ENCODE measurements at places on chromosomes 5 and 9.
A peak's percentile ranks its signal among the peaks of the same experiment; 100 is the strongest.

DNA sequence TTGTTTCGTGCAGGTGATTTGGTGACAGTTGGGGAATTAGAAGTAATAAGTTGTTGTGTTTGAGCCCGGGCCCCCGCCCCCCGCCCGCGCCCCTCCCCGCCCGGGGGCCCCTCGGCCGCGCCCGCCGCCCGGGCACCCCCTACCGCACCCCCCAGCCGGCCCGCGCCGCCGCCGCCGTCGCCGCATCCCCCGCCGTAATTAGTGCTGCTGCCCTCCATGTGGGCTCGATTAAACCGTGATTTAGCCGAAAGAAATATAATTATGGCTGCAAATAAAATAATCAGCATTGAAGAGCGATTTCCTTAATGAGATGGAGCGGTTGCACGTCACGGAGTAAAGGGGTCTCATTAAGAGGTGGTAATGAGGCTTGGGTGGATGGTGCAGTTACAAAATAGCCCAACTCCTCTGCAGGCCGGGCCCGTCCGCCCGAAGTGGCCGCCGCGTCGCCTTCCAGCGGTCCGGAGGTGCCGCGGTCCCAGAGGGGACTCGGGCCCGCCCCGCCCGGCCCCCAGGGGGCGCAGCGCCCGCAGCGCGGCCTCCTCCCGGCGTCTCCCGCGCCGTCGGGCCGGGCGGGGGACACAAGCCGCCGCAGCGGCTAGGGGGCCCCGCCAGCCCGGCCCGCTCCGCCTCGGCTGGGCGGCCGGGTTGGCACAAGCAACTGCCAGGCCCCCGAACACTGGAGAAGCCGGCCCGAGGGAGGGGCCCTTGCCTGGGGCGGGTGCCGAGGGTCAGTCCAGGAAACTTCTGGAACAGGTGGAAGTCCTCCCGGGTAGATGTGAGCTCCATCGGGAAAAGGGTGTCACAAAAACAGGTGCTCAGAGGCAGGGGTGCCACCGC is 6.9 kb upstream of the OTP start:
- peak; percentile 25 for DNase-seq

DNA sequence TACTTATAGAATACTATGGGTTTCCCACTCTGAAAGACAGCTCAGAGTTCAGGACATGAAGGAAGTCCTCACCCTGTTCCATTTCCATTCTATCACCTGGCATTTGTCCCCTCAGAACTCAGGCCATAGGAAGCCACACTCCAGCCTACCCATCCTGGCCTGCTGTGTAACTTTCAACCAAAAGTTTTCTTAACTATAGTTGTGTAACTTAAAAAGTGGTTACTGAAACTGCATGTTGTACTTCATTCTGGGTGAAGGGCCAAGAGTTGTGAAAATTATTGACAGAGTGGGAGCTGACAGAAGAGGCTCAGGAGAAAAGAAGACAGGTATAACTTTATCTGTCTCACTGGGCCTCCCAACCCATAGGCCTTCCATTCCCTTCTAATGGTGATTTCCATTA is 212.5 kb downstream of the RAB3C start:
- DNase-seq = no peak

DNA sequence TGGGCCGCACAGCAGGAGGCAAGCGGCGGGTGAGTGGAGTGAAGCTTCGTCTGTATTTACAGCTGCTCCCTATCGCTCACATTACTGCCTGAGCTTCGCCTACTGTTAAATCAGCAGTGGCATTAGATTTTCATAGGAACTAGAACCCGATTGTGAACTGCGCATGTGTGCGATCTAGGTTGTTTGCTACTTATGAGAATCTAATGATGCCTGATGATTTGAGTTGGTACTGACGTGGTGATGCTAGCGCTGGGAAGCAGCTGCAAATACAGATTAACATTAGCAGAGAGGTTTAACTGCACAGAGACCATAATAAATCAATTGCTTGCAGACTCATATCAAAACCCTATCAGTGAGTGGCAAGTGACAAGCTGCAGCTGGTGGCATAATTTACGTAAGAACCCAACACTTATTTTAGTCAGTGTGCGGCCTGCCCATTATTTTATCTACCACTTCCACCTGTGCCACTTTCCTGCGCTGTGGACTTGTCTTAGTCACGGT is 133.4 kb upstream of the CDH9 start:
- no peak for DNase-seq

DNA sequence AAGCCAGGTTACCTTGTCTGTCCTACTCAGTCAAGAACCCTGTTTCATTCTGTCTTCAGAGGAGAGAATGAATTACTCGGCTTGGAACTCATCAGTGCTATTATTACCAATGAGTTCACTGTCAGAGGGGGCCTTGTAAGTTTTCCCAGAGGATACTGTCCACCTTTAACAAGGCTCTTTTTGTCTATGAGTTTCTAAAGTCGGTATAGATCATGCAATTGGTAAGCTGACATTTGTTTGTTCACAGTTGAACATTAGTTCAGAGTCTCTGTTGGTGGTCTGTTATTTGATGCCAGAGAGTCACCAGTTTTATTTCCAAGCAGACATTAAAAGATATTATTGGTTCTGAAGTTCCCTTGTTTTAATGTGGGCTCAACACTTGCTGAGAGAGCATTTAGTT is 58.1 kb upstream of the DHFR start:
- DNase-seq = no peak

DNA sequence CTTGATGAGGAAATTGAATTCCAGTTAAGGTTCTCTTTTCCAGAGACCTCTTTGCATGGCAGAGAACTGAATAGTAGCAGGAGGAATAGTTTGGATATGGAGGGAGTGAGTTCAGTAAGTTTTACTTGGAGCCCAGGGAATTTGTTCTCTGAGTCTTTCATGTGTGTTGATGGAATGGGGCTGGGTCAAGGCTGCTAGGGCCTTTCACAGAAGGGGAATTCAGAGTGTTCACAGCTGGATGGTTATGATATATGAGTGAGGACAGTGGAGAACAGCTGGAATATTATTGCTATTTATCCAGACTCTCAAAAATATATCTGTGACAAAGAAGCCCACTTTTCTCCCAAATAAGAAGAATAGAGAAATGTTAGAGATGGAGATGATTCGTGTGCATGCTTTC is 372.8 kb downstream of the PLK2 start:
- DNase-seq = no peak

GRCh38 chr5:52801329-52801728 is 13.6 kb downstream of the ITGA1 start:
- no peak for DNase-seq

GRCh38 chr5:2732850-2733249 is 18.6 kb downstream of the IRX2 start:
- DNase-seq = no peak

DNA sequence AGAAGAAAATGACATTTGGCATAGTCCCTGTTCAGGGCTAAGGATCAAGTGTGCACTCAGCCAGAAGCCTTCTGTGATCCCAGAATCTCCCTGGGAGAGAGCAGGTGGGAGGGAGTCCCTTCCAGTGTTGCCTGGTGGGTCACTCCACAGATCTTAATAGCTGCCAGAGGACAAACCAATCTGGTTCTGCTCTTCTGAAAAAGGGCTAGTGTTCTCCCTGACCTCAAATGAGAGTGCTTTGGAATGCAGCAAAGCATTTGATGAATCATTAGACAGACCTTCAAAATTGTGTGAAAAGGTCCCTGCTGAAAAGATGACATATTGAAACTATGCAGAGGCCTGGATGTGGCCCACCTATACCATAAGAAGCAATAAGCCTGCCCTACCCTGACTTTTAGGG is 339.7 kb downstream of the TMEM232 start:
- no peak for DNase-seq

- DNase-seq = no peak
Observed at GRCh38 chr5:133475986-133476385, 136.4 kb downstream of the FSTL4 start.

DNA sequence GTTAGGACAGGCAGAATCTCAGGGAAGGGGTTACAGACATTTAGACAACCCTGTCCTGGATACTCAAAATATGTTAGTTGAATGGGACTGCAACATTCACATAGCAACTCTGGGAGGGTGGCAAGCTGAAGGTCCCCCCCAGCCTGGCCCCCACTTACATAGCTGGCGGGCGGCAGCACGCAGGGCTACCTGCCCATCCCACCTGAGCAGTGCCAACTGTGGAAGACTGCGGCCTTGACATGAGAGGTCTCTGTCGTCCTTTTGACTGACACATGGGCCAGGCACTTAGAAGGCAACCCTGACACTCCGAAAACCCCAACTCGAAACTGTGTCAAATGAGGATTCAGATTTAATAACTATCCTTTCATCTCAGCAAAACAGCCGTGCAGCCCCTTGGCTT is 16.5 kb downstream of the PAX5 start:
- no peak for DNase-seq

DNA sequence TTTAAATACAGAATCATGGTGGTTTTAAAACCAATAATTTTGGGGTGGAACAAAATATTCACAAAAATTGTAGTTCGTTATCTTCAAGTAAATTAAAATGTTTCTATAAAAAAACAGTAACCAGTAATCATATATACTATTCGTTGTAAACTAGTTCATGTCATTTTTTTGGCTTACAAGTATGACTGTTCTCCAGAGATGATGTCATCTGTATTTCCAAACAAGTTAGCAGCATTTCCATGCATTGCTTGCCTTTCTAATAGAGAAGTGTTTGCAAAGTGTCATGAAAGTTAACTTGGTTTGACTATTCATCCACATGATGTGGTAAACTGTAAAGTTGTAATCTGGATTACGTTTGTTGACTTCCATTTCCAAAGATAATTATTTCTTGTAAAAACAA is 717.9 kb upstream of the ADAMTS16 start:
- no peak for DNase-seq

GRCh38 chr9:22416692-22417060 is 29.9 kb upstream of the DMRTA1 start:
- no peak for DNase-seq

GRCh38 chr9:99296291-99296951 is 74.3 kb downstream of the SEC61B start:
- no peak for DNase-seq

- peak; percentile 42 for DNase-seq
Observed at GRCh38 chr9:77751341-77752091, 103.4 kb upstream of the GNA14 start.

GRCh38 chr5:122311497-122311960 is 508 bp upstream of the SNCAIP start:
- no peak for DNase-seq

DNA sequence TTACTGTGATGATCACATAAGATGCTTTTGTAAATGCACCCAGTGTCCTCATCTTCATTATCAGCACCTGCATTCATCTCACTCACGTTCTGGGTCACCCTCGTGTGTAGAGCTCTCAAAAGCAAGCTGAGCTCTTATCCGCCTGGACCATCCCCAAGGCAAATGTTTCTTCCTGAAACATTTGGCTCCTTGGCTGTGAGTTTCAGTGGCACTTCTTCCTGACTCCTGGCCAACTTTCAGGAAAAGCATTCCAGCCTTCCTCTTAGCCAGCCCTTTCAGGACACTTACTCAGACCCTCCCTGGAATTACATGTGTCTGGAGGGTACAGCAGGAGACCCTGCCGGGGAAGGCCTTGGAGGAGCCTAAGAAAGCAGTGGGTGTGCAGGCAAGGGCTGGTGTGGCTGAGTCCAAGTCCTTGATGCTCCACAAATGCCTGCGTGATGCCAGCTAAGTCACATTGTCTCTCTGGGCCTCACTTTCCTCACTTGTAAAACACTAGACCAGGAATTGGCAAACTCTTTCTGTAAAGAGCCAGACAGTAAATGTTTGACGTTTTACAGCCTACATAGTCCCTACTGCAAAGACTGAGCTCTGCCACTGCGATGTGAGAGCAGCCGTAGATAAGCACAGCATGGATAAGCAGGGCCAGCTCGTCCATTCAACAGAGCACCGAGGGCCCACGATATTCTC is 72.1 kb downstream of the PDE6A start:
- DNase-seq = no peak

- DNase-seq = no peak
Observed at GRCh38 chr9:20125727-20126126, 336.9 kb upstream of the SLC24A2 start.

- no peak for DNase-seq
Observed at GRCh38 chr5:175457466-175457865, 13.5 kb upstream of the DRD1 start.

DNA sequence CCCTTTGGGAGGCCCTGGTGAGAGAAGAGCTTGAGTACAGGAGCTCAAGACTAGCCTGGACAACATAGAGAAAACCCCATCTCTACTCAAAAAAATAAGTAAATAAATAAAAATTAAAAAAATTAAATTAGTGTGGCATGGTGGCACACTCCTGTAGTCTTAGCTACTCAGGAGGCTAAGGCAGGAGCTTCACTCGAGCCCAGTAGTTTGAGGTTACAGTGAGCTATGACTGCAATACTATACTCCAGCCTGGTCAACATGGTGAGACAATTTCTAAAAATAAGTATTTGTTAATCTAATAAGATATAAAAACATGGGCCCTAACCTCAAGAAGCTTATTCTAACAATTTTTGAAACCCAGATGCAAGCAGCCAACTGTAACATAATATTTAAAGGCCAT is 7.6 kb downstream of the RNF38 start:
- DNase-seq = no peak

GRCh38 chr5:172751761-172752510 is 19.1 kb downstream of the DUSP1 start:
- DNase-seq = no peak

GRCh38 chr5:131068893-131069643 is 96.0 kb downstream of the HINT1 start:
- no peak for DNase-seq

DNA sequence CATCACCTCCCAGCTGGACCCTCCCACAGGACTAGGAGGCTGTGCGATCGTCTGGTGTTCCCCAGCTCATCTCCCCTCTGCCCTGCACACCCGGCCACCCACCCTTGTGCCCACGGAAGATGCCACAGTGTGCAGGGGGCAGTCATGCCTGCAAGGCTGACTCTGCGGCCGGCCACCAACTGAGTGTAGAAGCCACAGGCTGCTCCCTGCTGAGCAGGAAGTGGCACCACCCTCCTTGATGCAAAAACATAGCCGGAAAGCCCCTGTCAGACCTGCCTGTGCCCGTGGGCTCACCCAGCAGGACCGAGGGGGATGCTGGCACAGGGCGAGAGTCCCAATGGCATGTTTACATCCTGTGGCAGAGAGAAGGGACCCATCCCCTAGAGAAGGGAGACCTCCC is 40.3 kb upstream of the SLC12A7 start:
- DNase-seq = no peak

- DNase-seq = no peak
Observed at GRCh38 chr5:43315263-43315662, 2.1 kb upstream of the HMGCS1 start.

GRCh38 chr9:110765926-110766325 is 97.3 kb downstream of the MUSK start:
- DNase-seq = no peak

DNA sequence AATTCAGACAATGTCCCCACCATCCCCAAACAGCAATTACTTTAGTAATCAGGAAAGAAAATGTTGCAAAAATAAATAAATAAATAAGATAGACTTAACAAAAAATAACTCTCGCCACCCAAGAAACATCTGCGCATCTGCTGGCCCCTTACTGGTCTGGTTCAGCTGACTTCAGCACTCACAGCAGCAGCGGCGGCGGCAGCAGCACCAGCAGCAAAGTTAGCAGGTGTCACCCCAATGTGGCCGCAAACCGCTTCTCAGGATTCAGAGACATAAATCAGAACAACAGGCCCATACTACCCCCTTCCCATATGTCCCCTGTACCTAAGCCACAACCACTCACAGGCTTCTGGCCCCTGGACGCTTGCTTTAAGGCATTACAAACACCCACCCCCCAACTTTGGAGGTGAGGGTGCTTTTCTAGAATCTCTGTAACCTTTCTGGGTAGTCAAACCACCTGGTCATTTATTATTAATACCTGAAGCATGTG is 593.0 kb downstream of the BNC2 start:
- DNase-seq = no peak

- no peak for DNase-seq
Observed at GRCh38 chr9:76932757-76933156, 26.8 kb upstream of the PRUNE2 start.
